ENCODE measurements at places on chromosomes 4 and X.

- DNase-seq, result no peak
Measured at GRCh38 chr4:829291-829690, 3.4 kb upstream of the CPLX1 start.

GRCh38 chr4:184417802-184418511 lies 56.4 kb downstream of the IRF2 start:
- DNase-seq, result no peak

- DNase-seq, result no peak
Measured at GRCh38 chr4:42906891-42907759, 14.6 kb downstream of the GRXCR1 start.

DNA sequence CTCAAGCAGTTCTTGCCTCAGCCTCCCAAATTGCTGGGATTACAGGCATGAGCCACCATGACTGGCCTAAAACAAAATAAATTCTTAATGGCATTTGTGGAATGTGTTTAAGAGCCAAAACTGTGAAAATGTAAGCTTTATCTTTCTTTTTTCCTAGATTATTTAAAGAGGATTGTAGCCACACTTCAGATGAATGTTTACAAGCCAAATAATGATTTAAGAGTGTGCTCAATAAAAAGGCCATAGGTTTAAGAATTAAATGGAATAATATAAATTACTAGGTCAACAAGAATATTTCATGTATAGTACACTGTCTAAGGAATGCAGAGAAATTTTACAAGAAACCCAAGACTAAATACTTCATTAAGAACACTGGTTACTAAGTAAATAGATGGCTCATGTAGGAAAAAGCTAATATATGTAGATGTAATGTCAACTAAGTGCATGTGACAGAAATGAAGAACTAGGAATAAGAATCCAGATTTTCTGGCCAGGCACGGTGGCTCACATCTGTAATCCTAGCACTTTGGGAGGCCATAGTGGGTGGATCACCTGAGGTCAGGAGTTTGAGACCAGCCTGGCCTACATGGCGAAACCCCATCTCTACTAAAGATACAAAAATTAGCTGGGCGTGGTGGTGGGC lies 21.3 kb upstream of the UGDH start:
- no peak for DNase-seq

- no peak for DNase-seq
Measured at GRCh38 chrX:133375615-133376340, 39.5 kb downstream of the GPC4 start.

DNA sequence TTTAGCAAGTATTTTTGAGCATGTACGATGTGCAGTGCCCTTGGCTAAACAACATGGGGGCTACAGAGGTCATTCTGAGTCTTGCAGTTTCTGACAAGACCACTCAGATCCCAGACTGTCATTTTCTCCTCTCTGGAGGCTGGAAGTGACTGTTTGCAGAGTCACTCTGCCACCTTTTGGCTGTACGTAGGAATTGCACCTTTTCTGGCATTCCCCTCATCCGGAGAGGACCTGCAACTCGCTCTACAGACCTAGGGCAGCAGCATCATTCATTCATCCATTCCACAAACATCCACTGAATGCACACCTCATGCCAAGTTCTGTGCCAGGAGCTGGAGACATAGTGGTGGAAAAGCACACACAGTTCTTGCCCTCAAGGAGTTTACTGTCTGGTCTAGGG lies 160.4 kb upstream of the GPR101 start:
- no peak for DNase-seq

- DNase-seq, result no peak
Measured at GRCh38 chrX:49162620-49163019, at the start of gene MAGIX. Gene MAGIX, plus strand, starts transcription at chrX:49162758. Its CDS starts 132 bp downstream, at chrX:49162890.

DNA sequence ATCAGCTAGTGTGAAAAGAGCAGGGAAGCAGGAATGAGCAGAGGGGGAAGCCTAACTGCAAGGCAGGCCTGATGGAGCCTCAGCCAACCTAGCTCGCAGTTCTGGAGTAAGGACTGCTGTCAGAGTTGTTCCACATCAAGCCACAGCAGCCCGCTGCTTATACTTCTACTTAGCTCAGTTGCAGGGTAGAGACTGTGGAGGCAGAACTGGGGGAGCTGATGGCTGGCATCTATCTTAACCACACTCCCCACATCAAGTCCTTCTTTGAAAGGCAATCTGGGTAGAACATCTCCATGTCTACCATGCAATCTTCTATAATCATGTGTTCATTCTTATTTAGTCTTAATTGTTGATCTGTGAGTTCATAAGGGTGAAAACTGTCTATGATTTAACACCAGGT lies 46.1 kb downstream of the DDX60 start:
- DNase-seq, result no peak

DNA sequence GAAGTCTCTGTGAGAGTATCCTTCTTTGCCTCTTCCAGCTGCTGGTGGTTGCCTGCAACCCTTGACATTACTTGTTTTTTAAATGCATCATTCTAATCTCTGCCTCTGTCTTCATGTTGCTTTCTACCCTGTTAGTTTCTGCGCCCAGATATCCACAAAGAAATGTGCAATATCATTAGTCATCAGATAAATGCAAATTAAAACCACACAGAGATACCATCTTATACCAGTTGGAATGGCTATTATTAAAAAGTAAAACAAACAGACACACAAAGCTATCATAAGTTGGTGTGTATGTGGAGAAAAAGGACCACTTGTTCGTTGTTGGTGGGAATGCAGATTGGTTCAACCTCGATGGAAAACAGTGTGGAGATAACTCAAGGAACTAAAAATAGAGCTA lies 517.4 kb downstream of the FAT4 start:
- no peak for DNase-seq

DNA sequence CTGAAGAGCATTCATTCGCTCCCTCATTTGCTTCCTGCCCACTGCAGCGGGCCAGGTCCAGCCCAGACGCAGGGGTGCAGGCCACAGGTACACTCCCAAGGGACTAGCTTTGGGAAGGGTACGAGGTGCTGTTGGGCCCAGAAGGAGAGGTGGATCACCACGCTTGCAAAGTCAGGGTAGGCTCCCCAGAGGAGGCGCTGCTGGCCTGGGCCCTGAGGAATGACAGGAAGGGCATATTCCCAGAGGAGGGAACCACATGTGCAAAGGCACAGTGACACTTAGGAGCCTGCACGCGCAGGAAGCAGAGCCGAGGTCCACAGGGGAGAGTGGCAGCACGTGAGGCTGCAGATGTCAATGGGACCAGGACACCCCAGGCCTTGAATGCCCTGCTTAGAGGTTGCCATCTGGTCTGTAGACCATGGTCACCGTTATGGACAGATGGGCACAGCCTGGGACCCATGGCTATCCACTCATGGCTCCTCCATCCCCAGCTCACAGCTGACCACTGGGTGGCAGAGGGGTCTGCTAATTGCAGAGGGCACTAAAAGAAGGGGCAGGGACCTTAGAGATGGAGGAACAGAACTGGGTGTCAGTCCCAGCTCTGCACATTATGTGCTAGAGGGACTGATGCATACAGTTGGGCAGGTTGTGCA lies 7.9 kb downstream of the HTRA3 start:
- no peak for DNase-seq

GRCh38 chr4:40194602-40195161 lies 2.1 kb upstream of the RHOH start:
- DNase-seq, result no peak

DNA sequence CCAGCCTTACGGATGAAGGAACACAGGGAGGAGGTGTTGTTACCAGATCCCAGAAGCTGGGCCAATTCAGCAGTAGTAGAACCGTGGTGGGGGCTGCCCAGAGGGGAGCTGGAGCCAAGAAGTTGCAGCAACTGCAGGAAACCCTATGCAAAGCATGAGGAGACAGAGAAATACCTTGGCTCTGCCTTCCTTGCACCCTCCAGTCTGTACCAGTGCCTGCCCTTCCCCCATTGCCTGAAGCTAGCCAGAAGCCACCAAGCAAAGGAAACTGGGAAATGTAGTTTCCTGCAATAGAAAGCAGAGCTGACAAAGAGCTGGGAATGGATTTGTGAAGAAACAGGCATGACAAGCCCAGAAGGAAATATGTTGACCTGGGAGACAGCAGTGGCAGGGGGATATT lies 108.7 kb upstream of the FUNDC1 start:
- no peak for DNase-seq

GRCh38 chr4:109040441-109040840 lies 262.0 kb downstream of the COL25A1 start:
- DNase-seq, result no peak

DNA sequence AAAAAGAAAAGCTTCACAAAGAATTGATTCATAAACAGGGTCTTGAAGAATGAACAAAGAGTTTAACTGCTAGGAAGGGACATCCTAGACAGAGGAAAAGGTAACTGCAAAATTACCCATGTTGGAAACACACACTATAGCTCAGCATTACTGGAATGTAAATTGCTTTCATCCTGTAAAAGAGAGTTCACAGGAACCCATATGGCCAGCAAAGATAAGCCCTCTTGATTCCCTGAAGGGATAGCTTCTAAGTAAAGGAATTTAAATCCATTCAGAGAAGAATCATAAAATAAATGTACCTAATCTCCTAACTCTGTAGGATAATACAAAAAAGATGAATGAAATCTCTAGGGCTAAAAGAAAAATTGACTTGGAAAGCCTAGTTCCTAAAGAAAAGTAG lies 107.1 kb upstream of the INTU start:
- no peak for DNase-seq

DNA sequence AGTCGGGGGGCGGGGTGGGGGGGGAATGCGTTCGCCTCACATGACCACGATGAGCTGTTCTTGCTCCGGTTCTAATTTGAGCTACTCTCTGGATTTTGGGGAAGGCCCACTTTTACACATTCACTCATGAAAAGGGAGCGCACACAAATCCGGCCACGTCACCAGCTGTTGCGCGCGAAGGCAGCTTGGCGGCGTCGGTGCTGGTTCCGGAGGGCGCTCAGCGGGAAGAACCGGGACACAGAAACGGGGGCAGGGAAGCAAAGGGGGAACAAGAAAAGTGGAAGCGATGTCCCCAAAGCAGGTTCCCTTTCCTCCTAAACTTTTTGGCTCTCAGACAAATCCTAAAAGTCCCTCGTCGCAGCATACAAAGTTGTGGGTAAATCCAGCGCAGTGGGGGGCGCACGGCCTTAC lies 605 bp downstream of the ANXA5 start:
- DNase-seq, result peak; percentile 20

DNA sequence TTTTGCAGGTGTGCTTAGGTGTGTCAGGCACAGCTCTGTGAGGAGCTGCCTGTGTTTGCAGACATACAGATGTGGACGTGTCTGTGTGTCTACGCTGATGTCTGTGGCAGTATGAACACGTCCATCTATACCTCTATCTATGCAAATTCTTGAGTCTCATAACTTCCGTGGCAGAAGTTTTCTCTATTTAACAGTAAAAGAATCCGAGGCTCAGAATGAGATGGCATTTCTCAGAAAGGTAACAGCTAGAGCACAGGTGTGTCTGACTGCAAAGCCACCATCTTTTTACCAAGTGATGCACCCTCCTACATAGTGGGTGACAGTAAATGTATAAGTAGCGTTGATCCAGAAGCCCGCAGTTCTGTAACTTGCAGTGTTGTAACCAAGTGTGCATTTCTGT lies 39.9 kb upstream of the CYP4V2 start:
- DNase-seq, result no peak

- DNase-seq, result no peak
Measured at GRCh38 chrX:125604448-125604847, 284.8 kb downstream of the TEX13C start.

DNA sequence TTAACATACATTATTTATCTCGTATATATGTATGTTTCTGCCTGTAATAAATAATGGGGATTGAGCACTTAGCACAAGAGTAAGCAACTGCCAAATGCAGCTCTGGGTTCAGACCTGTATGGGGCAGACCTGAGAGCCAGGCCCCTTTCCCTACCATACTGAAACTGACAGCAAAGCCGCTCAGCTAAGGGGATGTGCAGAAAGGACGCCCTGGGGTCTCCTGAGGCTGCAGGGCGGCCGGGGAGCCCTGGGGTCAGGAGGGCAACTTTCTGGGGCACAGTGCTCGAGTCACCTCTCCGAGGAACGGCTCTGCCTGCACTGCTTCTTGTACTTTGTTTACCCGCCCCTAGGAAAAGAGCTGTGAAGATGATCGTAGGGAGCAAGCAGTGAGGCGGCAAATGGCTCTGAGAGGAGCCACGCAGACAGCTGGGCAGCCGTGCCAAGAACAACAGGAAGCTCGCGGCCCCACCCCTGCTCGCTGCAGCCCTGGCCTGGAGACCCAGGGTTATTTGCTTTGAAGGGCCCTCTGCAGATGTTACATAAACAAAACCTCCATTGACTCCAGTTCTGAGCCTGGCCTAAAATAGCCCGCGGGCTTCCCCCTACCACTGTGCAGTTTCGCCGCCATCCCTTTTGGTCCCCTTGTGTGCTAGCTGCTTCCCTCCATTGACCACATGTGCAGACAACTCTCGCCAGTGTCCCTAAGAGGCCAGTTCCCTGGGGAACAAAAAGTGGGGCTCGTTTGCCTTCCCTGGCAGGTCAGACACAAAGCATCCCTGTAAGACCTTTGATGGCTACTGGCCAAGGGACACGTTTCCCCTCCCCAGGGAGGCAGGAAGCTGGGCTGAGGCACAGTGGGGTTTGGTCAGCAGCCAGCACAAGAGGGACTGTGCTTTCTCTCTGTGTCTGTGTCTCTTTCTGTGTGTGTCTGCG lies 111.3 kb upstream of the LNX1 start:
- no peak for DNase-seq

- no peak for DNase-seq
Measured at GRCh38 chr4:71978210-71978835, 53.5 kb upstream of the NPFFR2 start.

GRCh38 chrX:11750046-11750445 lies 8.0 kb upstream of the MSL3 start:
- DNase-seq, result no peak

GRCh38 chr4:40831146-40831907 lies 81.6 kb downstream of the NSUN7 start:
- DNase-seq, result no peak

DNA sequence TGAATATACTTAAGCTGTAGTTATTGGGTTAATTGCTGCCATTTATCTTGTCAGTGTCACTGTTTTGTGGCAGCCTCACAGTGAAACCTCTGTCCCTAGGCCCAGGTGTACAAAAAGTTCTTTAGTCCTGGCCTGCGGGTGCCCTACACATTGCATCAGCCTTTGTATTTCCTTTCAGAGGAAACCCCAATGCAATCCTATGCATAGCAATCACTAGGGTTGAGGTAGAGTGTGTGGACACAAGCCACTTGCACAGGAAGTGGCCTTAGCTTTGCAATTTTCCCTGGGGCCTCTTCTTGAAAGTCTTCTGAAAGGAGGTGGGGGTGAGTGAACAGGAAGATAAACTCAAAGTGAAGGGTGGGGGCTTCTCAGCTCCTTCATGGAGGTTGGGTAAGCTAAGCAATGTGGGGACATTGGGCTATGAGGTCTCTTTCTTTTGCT lies 27.8 kb downstream of the VSIG4 start:
- no peak for DNase-seq

- DNase-seq, result no peak
Measured at GRCh38 chr4:103692615-103693014, 27.2 kb downstream of the TACR3 start.

- no peak for DNase-seq
Measured at GRCh38 chr4:127732623-127733328, 2.6 kb downstream of the SLC25A31 start.

GRCh38 chr4:109010521-109010920 lies 247.7 kb upstream of the ETNPPL start:
- DNase-seq, result no peak

GRCh38 chrX:26783512-26784225 lies 567.7 kb downstream of the MAGEB5 start:
- DNase-seq, result no peak
